ENCODE measurements at places on chromosomes 6 and 20.
A peak's percentile ranks its signal among the peaks of the same experiment; 100 is the strongest.

GRCh38 chr6:42453654-42454427 is 2.1 kb upstream of the TRERF1 start:
- no peak for DNase-seq

DNA sequence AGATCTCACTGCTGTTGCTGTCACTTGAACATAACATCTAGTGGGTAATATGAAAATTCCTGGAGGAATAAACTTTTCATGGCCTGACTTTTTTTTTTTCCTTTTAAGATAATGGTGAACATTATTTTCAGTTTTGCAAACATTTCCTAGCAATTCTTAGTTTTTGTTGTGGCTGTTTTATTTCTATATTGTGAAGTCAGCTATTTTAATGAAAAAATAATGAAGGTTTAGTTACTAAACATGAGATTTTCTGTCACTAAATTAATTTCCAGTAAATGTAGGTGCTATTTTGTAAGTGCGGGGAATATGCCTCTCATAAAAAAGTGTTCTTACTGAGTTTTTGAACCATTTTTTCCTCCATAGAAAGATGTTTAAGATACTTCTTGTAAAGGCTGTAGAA is 23.4 kb upstream of the FAM209A start:
- DNase-seq = no peak

DNA sequence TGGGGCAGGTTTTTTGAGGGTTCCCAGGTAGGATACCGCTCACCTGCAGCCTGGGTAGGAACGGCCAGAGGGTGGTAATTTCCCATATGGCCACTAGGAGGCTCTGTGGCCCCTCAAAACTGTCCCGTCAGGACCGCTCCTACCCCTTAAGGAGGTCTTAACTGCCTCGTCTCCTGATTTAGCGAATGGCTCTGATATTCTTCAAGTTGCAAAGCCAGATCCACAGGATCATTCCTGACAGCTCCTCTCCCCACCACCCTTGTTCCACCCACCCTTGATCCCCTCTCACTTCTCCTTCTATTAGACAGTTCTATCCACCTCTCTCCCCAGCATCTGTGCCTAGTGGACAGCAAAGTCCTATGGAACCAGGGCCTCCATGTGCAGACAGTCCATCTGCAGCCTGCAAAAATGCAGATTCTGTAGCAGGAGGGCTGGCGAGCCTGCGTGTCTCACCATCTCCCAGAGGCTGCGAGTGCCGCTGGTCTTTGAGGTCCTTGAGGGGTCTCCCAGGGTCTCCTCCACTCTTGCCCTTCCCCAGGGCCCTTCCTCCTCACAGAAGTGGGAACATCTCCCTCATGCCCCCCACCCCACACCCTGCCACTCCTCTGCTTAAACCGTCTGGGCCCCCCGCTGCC is 34.3 kb upstream of the ZBP1 start:
- DNase-seq = peak; percentile 61

- DNase-seq = no peak
These were observed 19.9 kb downstream of the CYP24A1 start for GRCh38 chr20:54153847-54154246.
